NCI-H345 (cell line): ENCODE measurements at places on chromosomes 3 and 15.
A peak's percentile ranks its signal among the peaks of the same experiment; 100 is the strongest.

DNA sequence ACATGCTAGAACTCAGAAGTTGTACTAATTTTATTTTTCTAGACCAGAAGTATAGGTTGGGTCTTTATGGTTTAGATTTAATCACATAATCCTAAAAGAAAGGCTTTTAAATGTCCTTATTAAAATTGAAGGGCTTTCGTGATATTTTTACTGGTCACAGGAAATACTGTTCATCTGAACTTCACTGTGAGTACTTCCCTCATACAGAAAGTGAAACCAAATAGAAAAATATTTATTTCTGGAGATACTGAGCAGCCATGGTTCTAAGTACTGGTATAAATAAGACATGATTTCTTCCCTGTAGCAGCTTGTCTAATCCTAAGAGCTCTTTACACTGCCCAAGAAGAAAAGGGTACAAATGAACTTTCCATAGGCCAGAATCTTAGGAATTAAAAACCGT lies 2.0 kb downstream of the SNRK start:
- DNase-seq, result no peak

DNA sequence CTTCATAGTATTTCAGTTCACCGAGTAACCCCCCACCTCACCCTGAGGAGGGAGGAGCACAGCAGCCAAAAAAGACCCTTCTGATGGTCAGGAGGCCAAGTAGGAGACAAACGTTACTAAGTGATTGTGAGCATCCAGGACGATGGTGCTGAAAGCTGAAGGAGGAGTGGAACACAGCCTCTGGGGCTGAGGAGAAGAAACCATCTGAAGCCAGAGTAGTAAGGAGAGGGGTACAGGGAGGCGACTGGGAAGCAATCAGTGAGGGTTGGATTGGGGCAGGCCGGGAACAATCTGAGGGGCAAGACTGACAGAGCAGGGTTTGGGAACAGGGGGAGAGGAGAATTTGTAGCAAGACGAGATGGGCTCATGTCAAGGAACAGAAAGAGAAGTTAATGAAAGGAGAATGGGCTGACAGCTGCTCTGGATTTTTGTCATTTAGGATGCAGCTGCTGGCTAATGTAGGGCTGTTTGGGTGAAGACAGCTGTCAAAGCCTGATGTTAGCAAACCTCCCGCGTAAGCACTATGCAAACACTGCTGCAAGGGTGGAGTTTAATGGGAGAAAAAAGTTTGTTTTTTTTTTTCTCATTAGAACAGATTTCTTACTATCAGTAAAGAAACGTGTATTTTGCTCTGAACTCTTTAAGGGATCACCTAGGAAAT lies 622.2 kb downstream of the EDEM1 start:
- no peak for DNase-seq

DNA sequence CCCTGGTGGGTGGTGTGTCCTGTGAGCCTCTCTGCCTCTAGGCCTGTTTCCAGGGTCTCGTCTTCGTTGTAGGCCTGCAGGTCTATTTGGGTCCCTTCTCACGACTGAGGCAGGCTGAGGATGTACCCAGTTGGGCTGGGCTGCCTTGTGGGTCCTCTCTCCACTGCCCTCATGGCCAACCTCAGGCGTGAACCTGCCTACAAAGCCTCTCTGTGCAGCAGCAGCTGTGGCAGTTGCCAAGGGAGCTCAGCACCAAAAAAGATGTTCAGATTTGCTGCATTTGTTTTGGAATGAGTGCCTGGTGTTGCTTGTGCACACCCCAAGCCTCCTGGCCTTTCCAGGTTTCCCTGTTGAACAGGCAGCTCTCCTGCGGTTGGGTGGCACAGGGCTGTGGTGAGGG lies 13.4 kb downstream of the KLF13 start:
- no peak for DNase-seq

- no peak for DNase-seq
These were observed 42.9 kb downstream of the SEMA5B start for GRCh38 chr3:122984650-122985049.

DNA sequence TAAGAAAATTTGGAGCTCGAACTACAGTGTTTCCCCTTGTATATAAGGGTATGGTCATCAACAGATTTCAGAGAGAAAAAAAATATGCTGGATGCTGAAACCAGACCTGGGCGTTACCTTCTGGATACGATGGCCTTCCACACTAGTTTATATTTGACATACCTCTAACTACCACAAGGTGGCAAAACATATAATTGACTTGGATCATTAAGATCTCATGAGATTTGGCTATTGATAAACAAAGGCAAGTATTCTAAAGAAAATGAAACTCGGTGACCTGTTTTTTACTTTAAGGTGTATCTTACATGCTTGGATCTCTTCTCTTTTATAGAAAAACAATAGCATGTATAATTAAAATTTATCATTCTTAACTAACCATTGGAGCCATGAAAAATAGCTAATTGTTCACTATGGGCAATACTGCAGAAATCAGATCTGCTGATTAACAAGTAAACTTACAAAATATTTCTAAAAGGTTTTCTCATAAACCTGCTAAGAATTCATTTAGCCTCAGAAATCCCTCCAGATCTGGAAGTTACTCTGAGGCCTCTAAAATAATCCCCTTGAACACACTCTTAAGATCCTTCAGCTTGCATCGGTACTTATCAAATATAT lies 300.6 kb upstream of the KCNH8 start:
- DNase-seq, result peak; percentile 11

DNA sequence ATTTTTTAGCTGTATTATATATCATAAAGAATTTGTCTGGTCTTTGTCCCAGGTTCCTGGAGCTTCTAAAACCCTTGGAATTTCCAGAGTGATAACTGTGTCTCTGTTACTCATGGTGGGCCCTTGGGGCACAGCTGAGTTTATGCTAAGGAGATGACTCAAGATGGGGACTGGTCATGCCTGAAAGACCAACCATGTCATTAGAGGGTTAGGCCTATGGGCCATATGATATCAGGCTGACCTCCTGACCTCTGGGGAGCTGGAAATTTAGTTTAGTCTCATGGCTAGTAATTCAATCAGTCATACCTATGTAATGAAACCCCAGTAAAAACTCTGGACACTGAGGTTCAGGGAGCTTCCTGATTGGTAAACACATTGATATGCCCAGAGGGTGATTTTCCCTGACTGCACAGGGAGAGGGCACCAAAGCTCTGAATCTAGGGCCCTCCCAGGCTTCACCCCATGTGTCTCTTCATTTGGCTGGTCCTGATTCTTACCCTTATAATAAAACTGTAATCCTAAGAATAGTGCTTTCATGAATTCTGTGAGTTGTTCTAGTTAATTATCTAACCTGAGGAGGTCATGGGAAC lies 69.6 kb downstream of the EEFSEC start:
- DNase-seq, result no peak

DNA sequence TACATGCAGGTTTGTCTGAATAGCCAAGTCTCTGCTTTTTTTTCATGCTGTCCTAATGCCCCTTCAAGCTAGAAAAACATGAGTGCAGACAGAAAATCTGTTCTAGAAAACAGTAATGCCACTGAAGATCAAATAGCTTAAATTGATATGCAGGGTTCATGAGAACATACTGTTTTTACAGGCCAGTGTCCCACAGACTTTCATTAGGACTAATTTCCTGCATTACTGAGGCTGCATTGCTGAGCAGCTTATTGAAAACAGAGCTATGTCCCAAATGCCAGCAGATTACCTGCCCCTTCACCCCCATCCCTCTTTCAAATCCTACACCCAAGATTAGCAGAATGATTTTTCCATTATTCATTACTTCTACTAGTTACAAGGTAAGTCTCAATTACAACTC lies 665 bp downstream of the TM4SF18 start:
- no peak for DNase-seq

DNA sequence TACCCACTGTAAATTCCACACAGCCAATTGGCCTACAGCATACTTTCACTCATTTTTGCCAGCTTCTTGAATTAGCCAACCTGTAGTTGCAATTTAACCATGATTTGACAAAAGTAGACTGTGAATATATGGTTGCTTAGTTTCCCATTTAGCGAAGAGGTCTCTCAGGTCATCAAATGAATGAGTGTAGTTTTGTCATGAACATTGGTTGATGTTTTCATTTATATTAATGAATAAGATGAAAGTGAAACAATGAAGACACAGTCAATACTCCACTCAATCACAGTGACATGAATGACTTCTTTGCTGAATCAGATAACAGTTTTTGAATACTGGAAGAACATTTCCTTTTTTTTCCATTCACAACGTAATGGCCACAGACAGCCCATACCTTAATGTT lies 15.3 kb upstream of the FAM3D start:
- DNase-seq, result no peak

DNA sequence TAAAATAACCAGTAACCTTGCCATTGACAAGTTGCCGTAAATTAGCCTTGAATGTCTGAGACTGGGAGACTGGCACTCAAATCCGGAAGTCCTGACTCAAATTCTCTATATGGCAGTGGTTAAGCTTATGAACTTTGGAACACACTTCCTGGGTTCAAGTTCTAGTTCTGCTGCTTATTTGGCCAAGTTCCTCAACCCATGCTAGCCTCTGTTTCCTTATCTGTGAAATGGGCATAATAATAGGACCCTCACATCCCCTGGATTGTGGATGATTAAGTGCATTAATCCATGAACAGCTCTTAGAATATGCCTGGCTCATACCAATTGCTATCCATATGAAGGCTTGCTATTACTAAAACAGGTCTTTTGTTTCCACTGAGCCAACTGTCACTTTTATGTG lies 311.5 kb downstream of the EDEM1 start:
- DNase-seq, result no peak

DNA sequence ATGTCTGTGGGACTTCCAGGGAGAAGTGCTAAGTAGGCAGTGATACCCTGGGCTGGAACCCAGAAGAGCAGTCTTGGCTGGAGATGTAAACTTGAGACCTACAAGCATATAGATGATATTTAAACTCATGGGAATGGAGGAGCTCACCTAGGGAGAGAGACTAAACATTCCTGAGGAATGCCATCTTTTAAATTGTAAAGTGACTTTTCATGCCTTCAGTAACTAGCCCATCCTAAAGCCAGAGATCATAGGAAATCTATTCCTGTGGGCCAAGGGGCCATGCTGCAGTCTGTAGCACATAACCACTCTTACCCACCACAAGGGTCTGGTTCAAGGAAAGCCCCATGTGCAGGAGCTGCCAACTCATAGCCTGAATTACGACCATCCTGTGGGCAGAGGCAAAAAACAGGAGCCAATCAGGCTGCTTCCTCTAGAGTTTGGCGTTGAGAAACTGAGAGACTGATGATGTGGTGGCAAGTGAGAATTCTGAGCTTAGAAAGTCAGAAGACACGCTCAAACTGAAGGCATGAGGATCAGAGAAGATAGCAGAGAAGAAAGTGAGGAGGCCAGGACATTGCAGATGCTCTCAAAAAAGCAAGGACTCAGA lies 37.5 kb downstream of the CTDSPL start:
- no peak for DNase-seq
